ENCODE measurements at places on chromosomes 7 and 10.

- ATAC-seq, result no peak
Observed at GRCh38 chr7:113176836-113177235, 58.5 kb upstream of the SMIM30 start.

- ATAC-seq, result no peak
Observed at GRCh38 chr7:31917256-31917655, 153.0 kb downstream of the PDE1C start.

GRCh38 chr10:15141136-15142054 is 27.1 kb downstream of the NMT2 start:
- ATAC-seq, result no peak

DNA sequence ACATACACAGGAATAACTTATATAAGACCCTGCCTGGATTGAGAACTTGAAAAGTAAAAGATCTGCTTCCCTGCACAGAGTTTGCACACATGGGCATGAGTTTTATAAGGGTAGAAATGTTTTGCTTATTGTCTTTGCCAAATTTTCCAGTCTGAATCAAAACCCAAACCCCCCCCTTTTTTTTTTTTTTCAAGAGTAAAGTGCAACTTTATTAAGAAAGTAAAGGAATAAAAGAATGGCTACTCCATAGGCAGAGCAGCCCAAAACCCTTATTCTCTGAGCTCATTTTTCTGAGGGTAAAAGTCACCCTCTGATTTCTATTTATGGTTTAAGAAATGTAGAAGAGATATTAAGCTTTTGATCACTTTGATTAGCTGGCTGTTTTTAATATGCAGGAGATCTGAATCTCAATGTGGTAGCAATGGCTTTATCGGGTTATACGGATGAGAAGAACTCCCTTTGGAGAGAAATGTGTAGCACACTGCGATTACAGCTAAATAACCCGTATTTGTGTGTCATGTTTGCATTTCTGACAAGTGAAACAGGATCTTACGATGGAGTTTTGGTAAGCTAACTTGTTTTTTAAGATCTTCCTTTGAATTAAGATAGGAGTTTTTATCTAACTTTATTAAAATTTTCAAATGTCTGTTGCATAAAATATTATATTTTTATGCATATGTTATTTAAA is 18.7 kb downstream of the MIOS start:
- ATAC-seq, result no peak

DNA sequence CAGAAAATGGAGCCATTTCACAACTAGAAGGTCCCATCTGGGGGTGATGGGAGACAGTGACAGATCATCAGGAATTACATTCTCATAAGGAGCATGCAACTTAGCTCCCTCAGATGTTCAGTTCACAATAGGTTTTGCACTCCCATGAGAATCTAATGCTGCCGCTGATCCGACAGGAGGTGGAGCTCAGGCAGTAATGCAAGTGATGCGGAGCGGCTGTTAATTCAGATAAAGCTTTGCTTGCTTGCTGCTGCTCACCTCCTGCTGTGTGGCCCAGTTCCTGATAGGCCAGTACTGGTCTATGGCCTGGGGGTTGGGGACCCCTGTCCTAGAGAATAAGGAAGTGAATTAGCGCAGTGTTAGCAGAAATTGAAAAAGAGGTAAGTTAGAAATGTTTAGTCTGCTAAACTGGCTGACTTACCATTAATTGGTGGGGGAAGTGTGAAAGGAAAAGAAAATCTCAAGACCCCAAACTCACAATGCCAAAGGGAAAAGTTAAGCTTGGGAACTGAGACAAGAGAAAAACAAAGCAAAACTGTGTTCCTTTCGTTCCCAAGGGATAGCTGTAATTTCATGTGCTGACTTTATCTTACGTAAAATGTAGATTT is 76.4 kb downstream of the LYZL2 start:
- no peak for ATAC-seq

GRCh38 chr7:90563286-90563685 is 32.8 kb upstream of the CDK14 start:
- no peak for ATAC-seq

DNA sequence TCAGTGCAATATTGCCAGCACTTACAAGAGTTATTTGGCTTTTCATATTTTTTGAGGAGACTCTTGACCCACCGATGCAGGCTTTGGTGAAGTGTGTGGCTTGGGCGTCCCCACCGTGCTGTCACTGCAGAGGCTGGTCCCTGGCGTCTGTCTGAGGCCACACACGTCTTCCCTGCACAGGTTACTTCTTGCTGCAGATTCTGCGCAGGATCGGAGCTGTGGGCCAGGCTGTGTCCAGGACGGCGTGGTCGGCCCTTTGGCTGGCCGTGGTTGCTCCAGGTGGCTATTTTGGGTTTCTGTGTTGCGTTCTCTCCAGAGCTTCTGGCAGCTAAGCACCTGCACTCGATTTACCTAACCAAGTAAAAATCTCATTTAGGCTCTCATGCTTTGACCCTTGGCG is 18.9 kb downstream of the SUN1 start:
- ATAC-seq, result no peak

DNA sequence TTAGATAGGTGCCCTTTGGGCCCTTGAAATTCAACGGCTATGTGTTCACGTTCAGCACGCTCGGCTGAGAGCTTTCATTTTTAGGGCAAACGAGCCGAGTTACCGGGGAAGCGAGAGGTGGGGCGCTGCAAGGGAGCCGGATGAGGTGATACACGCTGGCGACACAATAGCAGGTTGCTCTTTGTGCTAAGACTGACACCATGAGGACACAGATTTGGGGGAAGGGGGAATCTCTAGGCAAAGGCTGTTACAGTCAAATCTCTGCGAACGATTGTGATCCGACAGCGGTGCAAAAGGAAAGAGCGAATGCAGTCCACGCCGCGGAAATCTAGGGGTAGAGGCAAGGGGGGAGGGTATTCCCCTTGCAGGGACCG is 667 bp downstream of the KLLN start:
- ATAC-seq, result peak; percentile 5

GRCh38 chr10:43340101-43340500 is 31.3 kb upstream of the FXYD4 start:
- no peak for ATAC-seq

DNA sequence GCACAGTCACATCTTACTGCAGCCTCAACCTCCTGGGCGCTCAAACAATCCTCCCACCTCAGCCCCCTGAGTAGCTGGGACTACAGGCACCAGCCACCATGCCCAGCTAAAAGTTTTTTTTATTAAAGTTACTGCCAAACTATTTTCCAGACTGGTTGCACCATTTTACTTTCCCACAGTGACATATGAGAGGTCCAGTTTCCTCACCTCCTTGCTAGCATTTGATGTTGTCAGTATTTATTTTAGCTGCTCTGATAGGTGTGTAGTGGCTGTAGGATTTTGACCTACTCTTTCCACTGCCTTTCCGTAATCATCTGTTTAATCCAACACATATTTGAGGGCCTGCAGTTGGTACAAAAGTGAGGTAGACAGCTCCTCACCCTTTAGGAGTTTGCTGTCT is 5.4 kb upstream of the UBE3C start:
- ATAC-seq, result no peak

GRCh38 chr10:61890430-61890829 is 11.1 kb upstream of the ARID5B start:
- ATAC-seq, result no peak

DNA sequence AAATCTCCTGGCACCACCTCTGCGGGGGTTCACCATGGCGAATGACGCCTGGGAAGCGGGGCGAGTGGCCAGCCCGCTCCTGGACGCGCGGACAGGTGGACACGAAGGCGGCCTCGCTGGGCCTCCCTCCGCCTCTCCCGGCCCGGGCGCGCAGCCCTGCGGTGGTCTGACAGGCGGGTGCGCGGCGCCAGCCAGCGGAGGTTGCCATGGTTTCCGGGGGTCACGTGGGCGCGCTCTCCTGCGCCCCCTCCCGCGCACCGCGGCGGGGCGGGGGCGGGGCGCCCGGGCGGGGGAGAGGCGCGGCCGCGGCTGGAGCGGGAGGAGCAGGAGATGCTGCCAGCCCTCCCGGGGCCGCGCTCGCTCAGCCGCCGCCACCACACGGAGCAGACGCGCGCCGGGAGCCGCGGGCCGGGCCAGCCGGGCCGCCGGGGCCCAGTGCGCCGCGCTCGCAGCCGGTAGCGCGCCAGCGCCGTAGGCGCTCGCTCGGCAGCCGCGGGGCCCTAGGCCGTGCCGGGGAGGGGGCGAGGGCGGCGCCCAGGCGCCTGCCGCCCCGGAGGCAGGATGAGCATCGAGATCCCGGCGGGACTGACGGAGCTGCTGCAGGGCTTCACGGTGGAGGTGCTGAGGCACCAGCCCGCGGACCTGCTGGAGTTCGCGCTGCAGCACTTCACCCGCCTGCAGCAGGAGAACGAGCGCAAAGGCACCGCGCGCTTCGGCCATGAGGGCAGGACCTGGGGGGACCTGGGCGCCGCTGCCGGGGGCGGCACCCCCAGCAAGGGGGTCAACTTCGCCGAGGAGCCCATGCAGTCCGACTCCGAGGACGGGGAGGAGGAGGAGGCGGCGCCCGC is at the start of gene PRKAR2B:
PRKAR2B (plus strand) TSS at position 359 of the 848 bp plus-strand sequence; CDS start at position 562, 203 bp downstream.
- peak; percentile 84 for ATAC-seq

GRCh38 chr10:53702489-53702888 is 929.9 kb upstream of the MBL2 start:
- ATAC-seq, result no peak

DNA sequence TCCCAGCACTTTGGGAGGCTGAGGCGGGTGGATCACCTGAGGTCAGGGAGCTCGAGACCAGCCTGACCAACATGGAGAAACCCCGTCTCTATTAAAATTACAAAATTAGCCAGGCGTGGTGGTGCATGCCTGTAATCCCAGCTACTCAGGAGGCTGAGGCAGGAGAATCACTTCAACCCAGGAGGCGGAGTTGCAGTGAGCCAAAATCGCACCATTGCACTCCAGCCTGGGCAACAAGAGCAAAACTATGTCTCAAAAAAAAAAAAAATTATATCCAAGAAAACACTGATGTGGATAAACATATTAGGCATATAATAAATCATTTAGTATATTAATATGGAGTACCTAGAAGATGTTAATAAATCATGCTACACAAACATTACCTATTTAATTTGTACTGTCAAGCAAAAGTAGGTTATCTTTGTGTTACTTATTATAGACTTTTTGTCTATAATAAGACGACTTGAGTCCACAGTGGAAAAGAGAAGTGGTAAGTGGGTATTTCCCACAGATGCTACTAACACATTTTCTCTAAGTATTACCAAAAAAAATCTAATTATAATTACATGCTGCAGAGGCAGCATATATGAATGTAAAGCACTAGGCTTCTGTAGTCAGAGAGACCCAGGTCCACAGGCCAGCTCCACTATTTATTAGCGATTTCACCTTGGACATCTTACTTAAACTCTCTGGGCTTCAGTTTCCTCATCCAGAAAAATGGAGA is 34.5 kb downstream of the DNMBP start:
- ATAC-seq, result no peak

DNA sequence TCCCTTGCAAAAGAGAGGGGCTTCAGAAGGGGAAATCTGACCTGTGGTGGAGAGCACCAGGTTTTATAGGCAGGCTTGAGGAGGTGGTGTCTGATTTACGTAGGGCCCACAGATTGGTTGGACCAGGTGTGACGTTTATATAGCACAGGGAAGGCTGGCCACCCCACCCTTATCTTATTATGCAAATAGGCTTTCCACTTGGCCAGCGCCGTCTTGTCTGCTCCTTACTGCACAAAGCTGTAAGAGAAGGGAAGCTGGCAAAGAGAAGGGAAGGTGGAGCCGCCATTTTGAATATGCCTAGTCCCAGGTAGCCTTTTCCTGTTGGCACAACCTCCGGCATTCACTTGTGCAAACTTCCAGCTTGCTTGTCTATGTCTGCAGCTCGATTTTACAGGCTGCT is 221.4 kb downstream of the GATA3 start:
- no peak for ATAC-seq

GRCh38 chr7:114942446-114943175 is 20.7 kb downstream of the MDFIC start:
- ATAC-seq, result no peak

DNA sequence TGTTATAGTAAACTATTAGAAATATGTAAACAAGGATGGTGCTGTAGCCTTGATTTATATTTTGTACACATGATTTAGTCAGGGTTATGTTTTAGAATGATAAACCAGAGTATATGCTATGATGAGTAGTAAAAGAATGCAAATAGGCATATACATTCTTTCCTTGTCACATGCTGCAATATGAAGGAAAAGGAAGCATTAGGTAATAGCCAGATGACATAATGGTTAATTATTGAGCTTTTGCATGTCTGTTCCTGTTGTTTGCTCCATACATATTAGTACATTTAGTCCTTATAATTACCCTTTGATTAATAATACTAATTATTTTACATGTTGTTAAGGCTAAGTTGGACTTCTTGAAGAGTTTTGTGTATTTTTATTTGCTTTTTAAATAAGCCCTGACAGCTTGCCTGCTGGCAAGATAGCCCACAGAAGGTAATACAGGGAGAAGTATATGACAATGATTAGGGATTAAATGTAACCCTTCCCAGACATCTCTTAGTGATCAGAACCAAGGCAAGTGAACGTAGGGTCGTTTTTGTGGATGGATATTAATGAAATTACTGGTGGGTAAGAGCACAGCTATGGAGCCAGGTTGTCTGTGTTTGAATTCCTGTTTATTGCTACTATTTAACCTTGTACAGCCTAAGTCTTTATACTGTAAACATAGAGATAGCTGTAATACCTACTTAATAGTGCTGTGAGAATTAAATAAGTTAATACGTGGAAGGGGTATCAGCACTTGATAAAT is 68.4 kb downstream of the PHTF2 start:
- peak; percentile 96 for ATAC-seq

DNA sequence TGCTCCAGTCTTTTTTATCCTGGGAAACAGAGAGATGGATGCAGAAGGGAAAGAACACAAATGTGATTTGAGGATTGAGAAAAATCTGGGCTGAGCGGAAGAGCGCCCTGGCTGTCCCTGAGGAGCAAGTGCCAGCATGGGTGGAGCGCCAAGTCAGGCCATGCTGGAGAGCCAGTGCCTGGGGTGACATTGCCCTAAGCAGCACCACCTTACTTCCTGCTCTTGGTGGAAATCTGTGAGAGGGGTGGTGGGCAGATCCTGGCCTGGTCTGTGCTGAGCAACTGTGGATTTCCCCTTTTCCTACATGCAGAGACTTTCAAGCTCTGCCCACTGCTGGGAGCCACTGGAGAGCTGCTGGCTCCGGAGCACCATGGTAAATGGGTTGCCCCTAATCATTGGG is 36.9 kb downstream of the DDIT4 start:
- peak; percentile 22 for ATAC-seq

- no peak for ATAC-seq
Observed at GRCh38 chr7:23523486-23524075, 8.2 kb downstream of the TRA2A start.

DNA sequence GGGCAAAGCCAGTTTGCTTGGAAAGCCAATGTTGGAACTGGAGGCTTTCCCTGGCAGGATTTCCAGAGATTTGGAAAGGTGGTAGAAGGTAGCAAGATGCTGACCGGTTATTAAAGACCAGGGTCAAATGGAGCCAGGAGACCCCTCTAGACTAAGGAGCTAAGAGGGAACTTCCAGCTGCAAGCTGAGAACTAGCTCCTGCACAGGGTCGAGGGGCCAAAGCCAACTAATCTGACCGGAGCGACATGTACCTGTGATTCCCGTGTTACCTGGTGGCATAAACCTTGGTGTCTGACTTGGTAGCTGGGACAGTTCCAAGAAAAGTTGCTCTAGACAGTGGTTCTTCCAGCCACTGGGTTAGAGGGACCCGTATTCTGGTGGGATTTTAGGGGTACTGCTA is 41.8 kb downstream of the SPDYE5 start:
- ATAC-seq, result no peak

- ATAC-seq, result no peak
Observed at GRCh38 chr7:134720091-134720935, 59.1 kb upstream of the CALD1 start.

GRCh38 chr7:7761974-7762779 is 43.8 kb upstream of the RPA3 start:
- peak; percentile 84 for ATAC-seq
